ENCODE measurements at places on chromosomes 16 and 17. TPM values are rescaled to one million over a fixed set of nuclear protein-coding genes. Genes with fewer than 3 reads are reported as not detected.

Gene GRIN2A
- total RNA-seq, result 3.4 TPM

Gene WNT9B
- total RNA-seq, result not detected

Gene AIPL1
- not detected for total RNA-seq

Gene OTOP3
- not detected for total RNA-seq

Gene SALL1
- 0.16 TPM for total RNA-seq

Gene TBX21
- not detected for total RNA-seq

Gene PPP1R27
- total RNA-seq, result not detected

Gene NPIPA3
- total RNA-seq, result 0.54 TPM

Data from fibroblast of the aortic adventitia (primary cell).